Panc1 (cell line): ENCODE measurements at places on chromosomes 12 and 14. TPM values are rescaled to one million over a fixed set of nuclear protein-coding genes. Genes with fewer than 3 reads are reported as not detected.

DNA sequence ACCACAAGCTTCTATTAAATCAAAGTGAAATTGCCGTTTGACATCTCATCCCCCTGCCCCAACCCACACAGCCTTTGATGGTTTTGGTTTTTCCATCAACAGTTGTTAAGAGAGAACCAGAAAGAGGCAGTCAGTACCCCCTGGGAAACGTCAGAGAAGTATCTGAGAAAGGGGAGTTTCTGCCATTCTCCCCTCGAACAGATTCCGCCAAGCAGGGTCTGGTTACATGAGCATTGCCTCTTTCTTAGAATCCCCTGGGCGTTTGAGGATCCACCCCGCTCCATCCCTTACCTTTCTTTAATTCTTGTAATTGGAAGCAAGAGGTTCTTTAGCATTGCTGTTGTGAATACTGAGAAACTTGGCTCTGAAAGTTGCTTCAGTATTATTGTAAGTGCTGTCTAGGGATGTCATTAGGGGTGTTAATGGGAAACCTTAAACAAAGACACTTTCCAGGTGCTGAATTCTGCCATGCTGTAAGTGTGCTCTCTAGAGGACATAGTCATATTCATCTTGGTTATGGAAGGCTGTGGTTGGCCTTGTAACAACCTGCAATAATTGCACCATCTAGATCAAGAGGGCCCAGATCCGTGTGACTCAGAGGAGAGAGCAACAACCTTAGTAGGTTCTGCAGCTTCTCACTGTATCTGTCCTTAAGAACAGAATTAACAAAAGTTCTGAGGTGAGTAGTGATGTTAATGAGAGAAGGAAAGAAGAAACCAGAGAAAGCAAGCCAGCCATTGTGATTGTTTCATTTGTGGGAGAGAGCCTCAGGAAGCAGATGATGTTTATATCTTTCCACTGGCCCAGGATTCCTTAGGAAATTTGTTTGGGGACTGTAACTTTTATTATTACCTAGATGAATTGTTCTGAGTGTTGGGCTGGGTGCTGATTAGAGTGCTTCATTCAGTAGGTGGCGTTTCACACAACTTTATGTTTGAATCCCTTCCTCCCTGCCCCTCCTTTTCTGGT lies 9.0 kb downstream of the TMBIM6 start:
- DNase-seq: no peak

GRCh38 chr12:85348779-85349178 lies 68.8 kb downstream of the ALX1 start:
- DNase-seq: no peak

GRCh38 chr12:102816816-102817434 lies 100.1 kb downstream of the PAH start:
- DNase-seq: peak; percentile 2

- no peak for DNase-seq
Observed at GRCh38 chr12:28232211-28232928, 42.1 kb downstream of the CCDC91 start.

DNA sequence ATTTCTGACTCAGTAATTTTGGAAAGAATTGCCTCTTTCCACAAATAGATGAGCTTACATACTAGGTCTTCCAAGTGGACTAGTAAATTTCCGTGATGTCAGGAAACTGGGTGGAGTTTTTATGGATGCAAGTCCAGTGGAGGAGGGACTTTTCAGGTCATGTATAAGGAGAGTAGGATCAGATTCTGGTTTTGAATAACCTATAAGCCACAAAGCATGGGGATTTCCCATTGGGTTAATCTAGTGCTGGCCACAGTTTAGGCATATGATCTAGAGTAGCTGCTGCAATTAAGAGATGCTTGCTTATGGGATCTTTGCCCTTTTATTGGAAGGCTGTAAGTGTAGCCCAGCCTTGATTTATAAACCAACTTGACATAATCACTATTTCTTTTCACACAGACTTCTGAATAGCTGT lies 33.8 kb downstream of the STK38L start:
- DNase-seq: peak; percentile 5

DNA sequence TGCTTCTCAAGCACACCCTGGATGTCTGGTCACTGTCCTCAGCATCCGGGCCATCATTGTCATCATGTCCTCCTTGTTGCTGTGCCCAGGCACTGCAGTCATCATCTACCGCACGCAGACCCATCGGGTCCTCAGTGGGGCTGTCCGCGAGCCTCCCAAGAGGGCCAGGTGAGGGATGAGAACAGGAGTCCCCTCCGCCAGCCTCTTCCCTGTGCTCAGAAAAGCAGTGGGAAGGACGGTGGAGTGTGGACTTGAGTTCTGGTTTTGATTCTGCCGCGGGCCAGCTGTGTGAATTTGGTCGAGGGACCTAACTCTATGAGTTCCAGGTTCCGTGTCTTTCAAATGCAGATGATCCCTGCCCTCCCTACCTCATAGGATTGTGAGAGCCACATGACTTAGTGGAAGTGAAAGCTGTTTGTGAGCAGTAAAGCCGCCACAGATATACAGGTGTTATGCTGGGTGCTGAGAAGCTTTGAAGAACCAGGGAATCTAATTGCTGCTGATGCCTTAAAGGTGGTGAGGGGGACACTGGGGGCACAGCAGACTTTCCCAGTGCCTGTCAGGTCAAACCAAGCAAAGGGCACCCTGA lies 122.9 kb upstream of the RAP1B start:
- DNase-seq: no peak

- DNase-seq: no peak
Observed at GRCh38 chr12:2550561-2551411, 244.0 kb upstream of the FKBP4 start.

DNA sequence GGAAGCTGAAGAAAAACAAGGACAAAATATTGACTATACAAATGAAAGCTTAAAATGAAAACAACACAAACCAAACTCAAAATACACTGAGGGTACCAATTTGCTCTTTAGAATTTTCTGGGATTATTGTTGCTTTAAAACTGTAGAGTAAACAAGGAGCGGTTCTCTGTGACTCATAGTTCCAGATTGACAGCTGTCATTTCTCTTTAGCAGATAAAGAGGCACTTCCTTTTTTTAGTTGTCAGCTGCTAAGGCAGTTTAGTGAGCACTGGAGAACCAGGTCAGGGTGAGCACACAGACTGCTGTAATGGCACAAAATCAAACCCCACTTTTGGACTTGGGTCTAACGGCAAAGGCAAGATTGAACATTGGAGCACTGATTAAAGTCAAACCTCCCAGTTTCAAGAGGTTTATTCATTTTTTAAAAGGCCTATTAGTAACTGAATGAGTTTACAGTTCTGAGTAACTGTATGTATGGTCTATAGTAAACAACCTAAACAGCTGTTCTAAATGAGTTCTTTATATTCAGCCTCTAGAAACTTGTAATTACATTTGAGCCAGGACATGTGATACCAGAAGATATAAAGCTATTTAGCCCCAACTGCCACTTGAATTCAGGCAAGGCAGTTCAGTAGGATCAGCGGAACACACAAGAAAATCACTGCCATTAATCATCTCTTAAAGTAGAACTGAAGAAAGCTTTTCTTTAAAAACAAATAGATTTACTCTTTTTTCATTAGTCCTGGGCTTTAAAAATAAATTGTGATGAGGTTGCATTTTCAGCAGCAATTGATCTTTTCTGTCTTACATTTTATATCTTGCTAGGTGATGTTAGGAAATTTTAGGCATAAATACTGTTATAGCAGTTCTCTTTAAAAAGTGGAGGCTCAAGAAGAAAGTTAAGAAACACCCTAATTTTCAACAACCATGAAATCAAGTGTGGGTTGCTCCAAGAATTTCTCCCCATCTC lies 71.7 kb upstream of the PRICKLE1 start:
- no peak for DNase-seq

DNA sequence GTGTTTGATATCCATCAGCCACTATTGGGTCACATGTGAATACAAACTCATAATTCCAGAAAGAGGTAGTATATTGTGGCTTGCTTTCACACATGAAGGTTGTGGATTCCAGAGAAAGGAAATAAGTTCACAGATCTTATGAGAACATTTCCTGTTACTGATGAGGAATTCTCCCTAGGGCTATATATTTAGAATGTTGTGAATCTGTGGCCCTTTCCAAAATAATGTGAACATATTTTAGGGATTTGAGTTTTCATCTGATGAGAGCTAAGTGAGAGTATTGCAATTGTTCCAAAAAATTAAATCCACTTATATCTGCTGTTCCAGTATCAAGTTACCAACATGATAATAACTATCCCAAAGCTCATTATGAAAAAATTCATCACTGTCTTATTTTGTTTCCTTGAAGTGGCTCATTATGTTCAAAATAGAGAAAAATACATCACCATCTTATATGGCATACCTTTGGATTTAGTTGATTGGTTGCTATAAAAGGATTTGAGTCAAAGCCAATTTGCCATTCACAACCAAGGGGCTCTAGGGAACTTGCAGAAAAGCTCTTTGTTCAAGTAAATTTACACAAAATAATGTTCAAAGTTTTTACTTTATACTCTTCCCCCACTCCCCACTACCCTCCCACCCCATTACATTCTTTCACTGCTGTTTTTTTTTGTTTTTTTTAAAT lies 76.3 kb downstream of the MYRFL start:
- DNase-seq: no peak

DNA sequence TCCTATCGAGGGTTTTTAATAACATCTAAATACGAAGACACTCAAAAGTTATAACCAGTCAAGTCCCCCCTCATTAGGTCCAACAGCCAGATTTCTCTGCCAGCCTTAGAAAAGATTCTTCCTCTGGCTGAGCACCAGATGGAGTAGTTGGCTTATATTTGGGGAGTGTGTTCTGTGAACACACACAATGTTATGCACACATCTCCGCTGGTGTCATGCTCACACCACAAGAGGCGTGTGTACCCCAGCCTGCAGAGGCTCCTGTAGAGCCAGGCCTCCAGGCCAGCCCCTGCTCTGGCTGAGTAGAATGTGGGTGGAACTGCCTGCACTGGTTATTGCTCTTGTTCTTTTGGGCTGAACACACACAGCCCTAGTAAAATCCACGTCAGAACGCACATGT lies 64.0 kb downstream of the PIWIL1 start:
- no peak for DNase-seq

DNA sequence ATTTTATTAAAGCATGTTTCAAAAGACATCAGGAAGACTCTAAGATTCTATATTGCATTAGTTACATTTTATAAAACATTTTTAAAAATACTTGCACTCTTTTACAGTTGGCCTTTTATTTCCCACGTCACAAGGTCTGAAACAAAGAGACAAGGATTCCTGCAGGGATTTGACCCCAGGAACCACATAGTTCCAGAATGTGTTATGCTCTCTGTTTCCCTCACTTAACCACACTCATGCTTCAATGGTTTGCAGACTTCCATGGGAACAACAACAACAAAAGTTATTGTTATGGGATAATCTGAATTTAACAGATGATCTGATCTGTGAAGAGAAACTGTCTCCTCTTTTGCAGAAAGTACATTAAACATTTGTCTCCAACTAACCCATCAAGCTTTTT lies 104.3 kb upstream of the PPFIA2 start:
- no peak for DNase-seq

DNA sequence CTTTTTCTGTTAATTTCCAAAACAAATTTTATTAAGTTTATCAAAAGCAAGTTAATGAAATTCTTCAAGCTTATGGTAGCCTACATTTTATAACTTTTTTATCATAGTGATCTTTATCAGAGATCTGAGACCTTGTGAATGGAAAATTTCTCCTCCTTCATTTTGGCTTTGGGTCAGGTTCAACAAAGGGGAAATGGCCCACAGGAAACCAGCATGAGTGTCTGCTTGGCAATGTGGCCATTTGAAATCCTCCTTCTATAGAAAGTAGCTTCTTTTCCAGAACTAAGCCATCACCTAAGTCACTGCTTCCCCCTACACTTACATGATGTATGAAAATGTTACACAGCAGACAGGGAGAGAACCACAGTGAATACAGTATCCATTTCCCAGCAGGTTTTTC lies 1.6 kb downstream of the RHOJ start:
- no peak for DNase-seq

DNA sequence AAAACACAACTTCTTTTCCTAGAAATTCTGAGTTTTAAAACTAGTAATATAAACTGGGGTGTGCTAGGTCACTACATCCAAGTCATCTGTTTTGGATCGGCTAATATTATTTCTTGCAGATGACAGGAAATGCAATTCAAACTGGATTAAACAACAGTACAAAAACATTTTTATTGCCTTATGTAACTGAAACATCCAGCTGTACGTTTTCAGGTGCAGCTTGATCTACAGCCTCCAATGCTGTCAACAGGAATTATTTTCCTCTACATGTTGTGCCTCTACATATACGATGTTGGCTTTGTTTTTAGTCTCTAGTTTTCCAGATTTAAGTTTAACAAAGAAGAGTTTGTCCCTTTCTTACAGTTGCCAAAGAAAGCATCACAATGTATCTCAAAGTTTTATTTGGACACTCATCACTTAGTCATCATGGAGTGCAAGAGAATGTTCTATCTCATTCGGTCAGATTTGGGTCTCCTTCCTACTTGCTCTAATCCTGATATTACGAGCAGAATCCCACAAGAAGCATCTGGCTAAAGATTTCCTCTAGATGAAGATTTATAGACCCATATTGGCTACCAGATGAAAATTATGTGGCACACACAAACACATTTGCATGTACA lies 326.7 kb downstream of the SLC6A15 start:
- no peak for DNase-seq

DNA sequence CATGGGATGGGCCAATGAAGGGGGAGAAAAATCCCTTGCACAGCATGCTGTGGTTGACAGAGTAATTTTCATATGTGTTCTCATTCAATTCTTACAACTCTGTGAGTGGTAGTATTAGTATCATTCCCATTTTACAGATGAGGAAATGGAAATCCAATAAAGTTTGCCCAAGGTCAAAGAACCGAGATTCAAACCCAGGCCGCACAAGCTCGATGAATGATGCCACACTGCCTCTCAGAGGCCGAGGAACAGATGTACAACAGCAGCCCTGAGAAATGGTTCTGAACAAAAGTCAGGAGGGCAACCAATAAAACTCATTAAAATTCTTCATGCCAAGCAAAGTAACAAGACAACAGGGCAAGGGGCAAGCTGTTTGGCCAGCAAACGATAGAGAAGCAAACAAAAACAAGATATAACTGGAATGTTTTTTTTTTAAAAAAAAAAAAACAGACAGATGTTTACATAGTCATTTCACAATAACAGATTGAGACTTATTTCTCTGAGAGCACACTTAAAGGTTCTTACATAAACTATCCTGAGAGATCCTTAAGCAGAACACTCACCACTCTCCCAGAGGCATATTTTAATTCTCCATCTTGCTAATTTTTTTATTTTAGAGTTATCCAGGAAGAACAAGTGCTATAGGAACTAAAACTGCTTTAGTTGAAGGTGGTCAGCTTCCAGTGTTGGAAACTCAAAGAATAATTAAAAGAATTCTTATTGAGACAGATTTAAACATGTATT lies 85.8 kb downstream of the EXOC5 start:
- DNase-seq: no peak

OTOGL gene
- total RNA-seq: not detected

TAS2R9 gene
- not detected for total RNA-seq

AHSA1 gene
- 142 TPM for total RNA-seq

LBHD2 gene
- total RNA-seq: not detected

GLS2 gene
- 1.3 TPM for total RNA-seq

SLC4A8 gene
- total RNA-seq: 18.8 TPM

ACAD10 gene
- 30.8 TPM for total RNA-seq

IL31 gene
- total RNA-seq: not detected

SIX1 gene
- 7.4 TPM for total RNA-seq

WNT5B gene
- total RNA-seq: 36.9 TPM

RPGRIP1 gene
- 0.28 TPM for total RNA-seq

PAX9 gene
- 0.82 TPM for total RNA-seq

CYP46A1 gene
- total RNA-seq: 0.36 TPM

TAS2R42 gene
- not detected for total RNA-seq
